ENCODE measurements at places on chromosomes 16 and 17.
A peak's percentile ranks its signal among the peaks of the same experiment; 100 is the strongest.

DNA sequence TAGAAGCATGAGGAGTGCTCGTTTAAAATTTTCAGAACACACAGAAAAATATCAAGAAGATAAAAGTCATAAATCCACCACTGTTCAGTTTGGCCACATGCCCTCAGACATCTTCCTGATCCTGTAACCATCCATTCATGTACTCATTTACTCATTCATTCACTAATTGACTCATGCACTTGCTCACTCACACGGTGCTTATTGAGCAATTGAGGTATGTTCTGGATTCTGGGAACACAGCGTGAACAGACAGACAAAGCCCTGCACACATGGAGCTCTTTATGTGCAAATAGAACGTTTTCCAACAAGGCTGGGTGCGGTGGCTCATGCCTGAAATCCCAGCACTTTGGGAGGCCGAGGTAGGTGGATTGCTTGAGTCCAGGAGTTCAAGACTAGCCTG is 10.2 kb upstream of the NATD1 start:
- no peak for DNase-seq

GRCh38 chr16:57091975-57092785 is at the start of gene CPNE2:
CPNE2 (plus strand) TSS chr16:57092583; CDS start chr16:57110743, 18,160 bp downstream.
- DNase-seq: no peak

DNA sequence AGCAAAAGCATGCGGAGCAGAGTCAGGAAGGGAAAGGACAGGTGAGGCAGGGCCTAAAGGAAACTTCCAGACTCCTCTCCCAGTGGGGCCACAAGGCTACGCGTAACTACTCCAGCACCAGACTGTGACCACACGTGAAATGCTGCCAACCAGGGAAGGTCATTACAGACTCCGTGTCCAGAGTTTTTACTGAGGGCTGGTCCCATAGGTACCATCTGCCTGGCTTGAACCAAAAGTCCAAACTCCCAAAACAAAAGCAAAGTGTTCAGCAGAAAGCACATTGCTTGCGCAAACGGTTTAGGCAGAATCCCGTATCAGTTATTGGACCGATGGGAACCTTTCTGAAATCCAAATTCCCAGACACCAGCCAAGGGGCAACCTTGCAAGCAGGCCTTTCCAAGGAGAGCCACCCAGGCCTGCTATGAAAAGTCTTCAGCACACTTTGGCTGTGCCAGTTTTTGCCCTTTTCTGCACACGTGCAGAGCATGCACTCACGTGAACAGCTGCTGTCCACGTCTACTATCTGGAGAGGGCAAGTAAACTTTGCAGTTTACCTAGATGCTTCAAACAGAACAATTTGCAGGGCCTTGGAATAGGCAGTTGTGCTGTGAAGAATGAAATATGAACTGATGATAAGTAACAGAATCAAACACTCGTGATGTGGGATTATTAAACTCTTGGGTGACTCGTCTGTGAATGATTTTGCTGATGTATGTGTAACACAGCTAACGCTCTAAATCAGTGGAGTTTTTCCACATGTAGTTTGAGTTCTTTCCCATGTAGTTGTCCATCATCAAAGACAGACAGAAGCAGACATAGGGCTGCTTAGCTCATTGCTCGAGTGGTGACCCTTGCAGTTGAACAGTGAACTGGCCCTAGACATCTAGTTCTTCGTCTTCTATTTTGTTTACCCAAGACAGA is 58.1 kb upstream of the CRISPLD2 start:
- DNase-seq: no peak

GRCh38 chr17:65633146-65633881 is 71.9 kb upstream of the AXIN2 start:
- DNase-seq: no peak

- peak; percentile 58 for DNase-seq
Measured at GRCh38 chr16:67150833-67151396, at the start of gene B3GNT9. B3GNT9 (minus strand) TSS chr16:67150998; CDS start chr16:67150485, 513 bp downstream.

DNA sequence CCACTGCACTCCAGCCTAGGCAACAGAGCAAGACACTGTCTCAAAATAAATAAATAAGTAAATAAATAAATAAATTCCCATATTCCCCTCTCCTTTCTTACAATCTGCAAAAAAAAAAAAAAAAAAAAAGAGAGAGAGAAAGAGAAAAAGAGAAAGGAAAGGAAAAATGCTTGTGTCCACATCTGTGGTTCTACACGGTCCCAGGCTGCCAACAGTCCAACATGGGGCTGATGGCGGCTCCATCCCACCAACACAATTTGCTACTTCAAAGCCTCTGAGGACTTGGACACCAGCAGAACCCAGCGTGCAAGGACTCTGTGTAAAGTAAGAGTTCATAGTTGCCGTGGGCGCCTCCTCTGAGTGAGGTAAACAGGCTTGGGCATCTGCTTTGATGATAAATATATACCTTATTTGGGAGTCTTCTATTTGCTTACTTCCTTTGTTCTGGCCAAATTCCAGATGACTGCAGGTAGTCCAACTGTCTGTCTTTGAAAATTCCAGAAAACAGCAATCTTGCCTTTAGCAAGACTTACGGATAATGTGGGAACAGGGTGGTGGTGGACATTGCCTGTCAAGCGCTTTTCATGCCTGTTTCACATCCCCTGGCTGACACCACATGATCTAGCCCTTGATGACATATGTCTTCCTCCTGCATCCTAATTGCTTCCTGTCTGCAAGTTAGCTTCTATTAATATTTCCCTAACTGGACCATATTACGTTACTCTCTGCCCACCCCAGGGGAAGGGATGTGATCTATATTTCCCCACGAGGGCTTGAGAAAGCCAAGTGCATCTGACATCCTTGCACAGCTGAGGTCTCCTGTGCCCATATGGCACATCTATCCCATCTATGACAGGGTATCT is 10.1 kb downstream of the LITAF start:
- DNase-seq: no peak

- DNase-seq: peak; percentile 92
Measured at GRCh38 chr17:57481910-57482391, 225.6 kb downstream of the MSI2 start.

DNA sequence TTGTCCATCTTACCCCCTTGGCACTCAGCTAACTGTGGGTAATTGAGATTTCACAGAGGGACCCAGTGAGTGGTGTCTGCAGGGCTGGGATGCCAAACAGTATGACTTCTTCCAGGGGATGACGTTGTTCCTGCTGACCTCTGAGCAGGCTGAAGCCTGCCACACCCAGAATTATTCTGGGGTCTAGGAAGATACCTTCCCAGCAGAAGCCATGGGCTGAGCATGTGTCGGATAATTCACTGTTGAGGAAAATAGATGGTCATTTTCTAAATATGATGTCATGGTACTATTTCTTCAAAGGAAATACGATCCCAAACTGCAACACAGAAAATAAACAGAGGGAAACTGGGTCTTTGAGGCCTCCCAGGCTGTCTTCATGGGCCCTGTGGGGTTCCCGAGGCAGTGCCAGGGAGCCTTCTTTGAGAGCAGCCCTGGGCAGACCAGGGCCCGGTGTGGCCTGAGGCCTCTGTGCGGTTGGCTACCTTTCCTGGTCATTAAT is 17.4 kb downstream of the WNT9B start:
- DNase-seq: no peak

- no peak for DNase-seq
Measured at GRCh38 chr17:61402978-61403800, 3.5 kb downstream of the TBX2 start.

- DNase-seq: no peak
Measured at GRCh38 chr17:74361230-74362068, at the start of gene BTBD17. BTBD17 (minus strand) TSS chr17:74361868; CDS start chr17:74361819, 49 bp downstream.

GRCh38 chr17:8069587-8069860 is 18.0 kb downstream of the ALOX12B start:
- DNase-seq: no peak

GRCh38 chr17:57424777-57425188 is 168.5 kb downstream of the MSI2 start:
- peak; percentile 8 for DNase-seq

GRCh38 chr17:80492343-80493136 is 16.1 kb upstream of the NPTX1 start:
- DNase-seq: no peak

DNA sequence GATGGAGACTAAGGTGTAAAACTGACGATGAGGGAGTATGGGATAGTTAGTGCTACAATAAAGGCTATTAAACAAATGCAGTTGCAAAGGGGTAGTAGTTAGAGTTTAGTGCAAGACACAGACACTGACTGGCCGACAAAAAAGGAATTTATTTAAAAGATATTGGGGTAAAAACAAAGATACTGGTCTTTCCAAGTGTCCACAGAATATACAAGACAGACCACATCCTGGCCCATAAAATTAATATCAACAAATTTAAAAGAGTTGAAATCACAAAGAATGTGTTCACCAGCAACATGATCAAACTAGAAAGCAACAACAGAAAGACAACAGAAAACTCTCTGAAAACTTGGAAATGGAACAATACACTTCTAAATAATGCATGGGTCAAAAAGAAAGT is 54.7 kb downstream of the CFDP1 start:
- no peak for DNase-seq

GRCh38 chr17:60601447-60602384 is 1.7 kb downstream of the PPM1D start:
- peak; percentile 68 for DNase-seq

DNA sequence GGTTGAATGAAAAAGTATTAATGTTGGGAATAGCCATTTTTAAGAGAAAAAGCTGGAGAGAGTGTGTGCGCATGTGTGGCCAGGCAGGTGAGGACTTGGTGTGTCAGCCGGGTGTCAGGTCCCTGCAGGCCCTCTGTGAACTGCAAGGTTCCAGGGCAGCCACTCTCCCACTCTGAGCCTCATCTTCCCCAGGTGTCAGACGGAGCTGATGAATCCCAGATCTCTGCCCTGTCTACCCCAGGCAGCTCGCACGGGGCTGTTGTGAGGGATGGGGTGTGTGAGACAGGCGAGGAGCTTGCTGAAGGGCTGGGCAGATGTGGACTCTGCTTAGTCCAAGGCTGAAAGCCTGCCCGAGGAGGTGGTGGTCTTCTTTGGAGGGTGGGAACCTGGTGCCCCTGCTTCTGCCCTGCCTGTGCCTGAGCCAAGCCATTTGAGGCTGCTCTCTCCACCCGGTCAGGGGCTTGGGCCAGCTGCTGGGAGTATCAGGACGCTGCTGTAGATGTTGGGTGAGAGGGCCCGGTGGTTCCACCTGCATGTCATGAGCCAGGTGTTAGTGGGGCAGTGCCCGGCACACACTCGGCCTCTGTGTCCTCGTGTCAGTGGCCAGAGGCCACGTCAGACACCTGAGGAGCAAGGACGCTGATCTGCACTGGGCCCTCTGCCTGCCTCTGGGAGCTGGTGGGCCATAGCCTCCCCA is 122.4 kb downstream of the RAB11FIP4 start:
- no peak for DNase-seq

DNA sequence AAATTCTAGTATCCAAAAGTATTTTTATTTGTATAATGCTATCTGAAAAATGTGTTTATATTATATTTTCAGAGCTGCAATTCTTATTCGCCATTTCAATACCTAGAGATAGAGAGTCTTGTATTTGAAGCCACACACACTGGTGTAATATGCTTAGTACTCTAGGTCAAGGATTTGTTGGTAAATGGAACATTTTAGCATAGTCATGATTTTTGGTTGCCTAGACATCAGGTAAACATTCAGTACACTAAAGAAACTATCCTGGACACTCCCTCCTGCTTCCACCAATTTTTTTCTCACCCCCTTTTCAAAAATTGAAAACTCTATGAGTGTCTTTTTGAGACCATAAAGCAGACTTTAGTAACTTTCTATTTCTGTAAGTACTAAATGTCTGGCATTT is 20.8 kb downstream of the ABHD15 start:
- no peak for DNase-seq

DNA sequence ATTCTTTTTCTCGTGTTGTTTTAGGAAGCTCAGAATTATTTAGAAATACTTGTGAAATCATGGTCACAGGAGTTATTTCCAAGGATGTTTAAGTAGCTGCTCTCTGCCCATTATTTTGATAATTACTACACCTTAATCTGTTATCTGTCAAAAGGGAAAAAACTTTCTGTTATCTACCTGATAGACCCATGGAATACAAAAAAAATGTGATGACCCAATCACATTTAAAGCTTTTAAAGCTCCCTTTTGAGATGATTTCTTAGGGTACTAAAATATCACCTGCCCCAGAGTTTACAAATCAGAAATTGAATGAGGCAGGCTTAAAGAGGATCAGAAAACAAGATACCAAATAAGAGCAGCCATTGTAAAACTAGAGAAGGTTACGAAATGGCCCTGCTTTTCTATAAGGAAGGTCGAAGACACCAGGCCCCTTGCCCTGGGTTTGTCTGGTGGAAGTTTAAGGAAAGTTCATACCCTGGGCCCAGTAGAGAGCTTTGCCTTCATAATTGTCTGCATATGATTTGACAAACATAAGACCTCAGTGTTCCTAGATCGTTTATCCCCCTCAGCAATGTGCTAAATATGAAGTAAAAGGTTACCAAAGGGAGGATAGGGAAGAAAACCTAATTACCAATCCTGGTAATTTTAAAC is 149.9 kb upstream of the TBX2 start:
- DNase-seq: no peak

DNA sequence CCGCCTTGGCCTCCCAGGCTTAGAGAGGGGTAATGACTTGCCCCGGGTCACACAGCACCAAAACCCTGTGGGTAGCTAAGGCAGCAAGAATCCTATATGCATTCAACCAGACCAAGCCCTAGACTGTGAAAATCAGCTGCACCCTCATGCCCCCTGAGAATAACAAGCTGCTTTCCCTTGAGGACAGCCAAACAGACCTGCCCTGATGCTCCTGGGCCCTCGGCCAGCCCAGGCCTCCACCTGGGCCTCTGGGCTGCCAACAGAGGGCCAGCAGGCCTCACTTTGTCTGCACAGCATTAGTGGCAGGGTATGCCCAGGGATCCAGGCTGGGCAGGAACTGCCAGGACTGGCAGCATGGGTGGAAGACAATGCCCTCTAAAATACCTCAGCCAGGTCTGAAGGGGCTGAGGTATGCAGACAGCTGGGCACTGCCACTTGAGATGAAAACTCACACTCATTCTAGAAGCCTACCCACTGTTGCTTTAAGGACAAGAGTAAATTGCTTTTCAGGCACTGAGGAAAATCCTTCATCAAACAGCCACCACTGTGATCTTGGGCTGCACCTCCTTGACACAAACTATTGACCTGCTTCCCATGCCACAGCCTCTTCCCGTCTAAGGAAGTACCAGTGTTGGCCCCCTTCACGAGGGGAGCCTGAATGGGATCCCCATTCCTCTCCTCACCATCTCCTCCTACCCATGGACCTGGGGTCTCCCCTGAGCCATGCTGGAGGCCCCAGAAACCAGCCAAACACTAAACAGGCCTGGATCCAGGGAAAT is 8.8 kb downstream of the ST3GAL2 start:
- DNase-seq: no peak

DNA sequence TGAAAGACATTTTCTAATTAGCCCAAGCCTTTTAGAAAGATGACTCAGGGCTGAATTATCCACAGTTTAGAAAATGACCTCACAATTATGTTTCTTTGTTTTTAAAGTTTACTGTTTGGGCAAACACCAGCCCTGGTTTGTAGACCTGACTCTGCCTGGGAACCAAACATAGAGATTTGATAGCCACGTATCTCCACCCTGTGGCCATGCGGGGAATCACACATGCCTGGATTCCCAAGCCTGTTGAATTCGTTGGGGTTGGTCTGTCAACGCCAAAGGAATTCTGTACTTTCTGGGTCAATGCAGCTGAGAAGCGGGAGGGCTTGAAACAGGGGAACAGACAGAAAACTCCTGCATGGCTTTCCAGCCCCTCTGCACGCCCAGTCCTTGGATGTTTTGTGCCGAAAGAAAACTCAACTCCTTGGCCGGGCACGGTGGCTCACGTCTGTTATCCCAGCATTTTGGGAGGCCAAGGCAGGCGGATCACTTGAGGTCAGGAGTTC is 26.9 kb downstream of the CD300A start:
- no peak for DNase-seq
